ENCODE measurements at places on chromosomes 3 and 15. TPM values are rescaled to one million over a fixed set of nuclear protein-coding genes. Genes with fewer than 3 reads are reported as not detected.

- DNase-seq: no peak
These were observed 14.0 kb downstream of the OSBPL10 start for GRCh38 chr3:31966978-31967591.

- DNase-seq: no peak
These were observed 131.2 kb downstream of the RAP2B start for GRCh38 chr3:153293265-153293664.

Gene ZBBX
- total RNA-seq: not detected

GRCh38 chr15:25486051-25486450 lies 47.2 kb upstream of the UBE3A start:
- no peak for DNase-seq
